ENCODE measurements at places on chromosomes 3 and 15. TPM values are rescaled to one million over a fixed set of nuclear protein-coding genes. Genes with fewer than 3 reads are reported as not detected.

DNA sequence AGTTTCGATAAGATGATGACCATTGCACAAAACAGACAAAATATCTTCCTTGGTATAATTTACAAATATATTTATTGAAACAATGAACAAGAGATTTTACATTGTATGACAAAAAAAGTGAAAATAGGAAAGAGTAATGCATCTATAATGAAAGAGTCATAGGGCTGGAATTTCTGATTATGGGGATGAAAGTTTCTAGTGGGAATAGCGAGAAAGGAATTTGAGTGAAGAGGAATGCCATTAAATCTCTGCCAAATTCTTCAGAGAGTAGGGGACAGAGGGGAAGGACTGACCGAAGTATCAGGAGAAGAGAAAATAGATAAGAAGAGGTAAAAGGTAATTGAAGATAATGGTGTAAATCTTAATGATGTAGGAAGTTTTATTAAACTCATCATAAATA is 125.4 kb downstream of the VGLL3 start:
- DNase-seq, result no peak

- DNase-seq, result no peak
These were observed 34.7 kb upstream of the SACM1L start for GRCh38 chr3:45654397-45654944.

- DNase-seq, result no peak
These were observed 27.9 kb downstream of the AKAP13 start for GRCh38 chr15:85408270-85408746.

- DNase-seq, result no peak
These were observed 15.4 kb downstream of the TGM5 start for GRCh38 chr15:43251185-43251870.

DNA sequence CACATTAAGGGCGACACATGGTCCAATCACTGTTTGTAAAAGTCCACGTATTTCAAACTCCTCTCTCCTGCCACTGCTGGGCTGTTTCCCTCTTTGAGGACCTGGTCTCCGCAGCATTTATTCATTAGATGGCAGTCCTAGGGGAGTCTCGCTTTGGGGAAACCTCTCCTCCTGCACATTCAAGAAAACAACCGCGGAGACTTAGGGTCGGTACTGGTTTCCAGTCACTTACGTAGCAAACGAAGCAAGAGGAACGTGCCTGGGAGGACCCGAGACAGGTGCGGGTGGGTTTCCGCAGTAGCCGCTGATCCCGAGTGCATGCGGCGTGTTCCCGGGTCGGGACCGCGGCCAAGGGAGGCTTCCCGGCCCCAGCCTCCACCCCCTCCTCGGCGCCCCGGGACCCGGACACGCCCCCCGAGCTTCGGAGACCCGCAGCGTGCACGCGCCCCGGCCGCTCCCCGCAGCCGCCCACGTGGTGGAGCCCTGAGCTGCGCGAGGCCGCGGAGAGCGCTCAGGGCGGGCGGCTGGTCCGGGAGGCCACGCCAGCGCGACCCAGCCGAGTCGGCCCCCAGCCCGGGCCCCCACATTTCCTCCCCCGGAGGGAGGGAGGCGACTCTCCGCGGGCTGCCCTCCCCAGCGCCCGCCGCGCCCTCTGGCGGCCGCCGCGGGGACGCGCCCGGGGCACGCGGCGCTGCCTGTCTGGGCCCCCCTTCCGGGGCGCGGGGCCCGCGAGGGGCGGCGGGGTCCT is 1.1 kb upstream of the IGF1R start:
- DNase-seq, result no peak

DNA sequence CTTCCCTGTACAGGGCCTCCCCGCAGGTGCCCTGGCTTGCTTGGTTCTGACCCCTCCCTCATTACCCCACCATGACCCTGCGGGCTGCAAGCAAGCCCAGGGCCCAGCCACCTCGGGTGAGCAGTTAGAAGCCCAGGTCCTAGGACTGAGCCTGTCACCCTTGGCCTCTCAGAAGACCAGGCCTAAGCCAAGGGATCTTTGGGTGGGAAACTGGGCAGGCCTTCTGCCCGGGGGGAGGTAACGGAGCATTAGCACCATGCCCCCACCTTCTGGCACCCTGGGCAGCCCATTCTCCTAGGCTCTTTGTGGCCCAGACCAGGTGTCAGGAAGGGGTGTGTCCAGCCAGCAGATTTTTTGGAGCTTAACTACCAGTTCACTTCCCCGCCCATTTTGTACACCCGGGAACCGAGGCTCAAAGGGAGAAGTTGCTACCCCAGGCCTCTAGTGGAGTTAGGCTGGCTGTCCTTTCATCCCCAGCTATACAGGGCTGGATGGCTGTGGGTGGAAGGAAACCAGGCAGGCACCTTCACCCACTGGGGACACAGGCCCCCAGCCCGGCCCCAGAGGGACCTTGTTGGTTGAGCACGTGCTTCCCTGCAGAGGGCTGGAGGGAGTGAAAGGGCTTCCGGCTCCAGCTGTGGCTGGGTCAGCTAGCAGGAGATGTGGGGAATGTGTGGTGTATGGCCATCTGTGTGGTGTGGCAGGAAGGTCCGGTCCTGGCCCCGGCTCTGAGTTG is 1.4 kb downstream of the CSK start:
- no peak for DNase-seq

Gene GANC
- 18.3 TPM for total RNA-seq

Gene RLBP1
- not detected for total RNA-seq

Gene SLC26A6
- 17.8 TPM for total RNA-seq

Gene RBP2
- total RNA-seq, result not detected

All from omental fat pad (tissue), 4 donors.